Fibroblast of skin of right quadriceps (primary cell): ENCODE measurements at places on chromosomes 2 and 18.
A peak's percentile ranks its signal among the peaks of the same experiment; 100 is the strongest.

DNA sequence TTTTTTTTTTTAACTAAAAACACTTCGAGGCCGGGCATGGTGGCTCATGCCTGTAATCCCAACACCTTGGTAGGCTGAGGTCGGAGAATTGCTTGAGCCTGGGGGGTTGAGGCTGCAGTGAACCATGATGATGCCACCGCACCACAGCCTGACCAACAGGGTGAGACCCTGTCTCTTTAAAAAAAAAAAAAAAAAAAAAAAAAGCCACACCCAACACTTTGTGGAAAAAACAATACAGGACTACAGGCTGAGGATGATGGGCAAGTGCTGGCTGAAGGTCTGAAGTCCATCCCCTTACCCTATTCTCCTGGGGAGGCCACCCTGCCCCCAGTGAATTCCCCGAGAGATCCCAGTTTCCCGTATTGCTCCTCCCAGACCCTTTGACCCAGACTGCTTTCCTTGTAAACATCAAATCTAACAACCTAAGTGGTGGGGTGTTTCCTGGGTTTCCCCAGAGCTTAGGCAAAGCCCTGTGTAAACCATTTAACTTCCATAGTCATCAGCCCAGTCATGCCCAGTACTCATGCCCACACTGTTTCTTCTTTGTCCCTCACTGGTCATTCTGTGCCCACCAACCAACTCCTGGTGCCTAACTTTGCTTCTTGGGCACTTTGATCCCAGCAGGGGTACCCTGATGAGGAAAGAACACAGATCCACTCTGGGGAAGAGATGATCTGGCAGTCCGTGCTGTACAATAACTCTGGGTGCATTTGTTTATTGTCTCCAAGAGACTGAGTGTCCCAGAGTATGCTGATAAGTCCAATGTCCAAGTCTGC, 5.8 kb upstream of the TMEM37 start:
- DNase-seq, result no peak

DNA sequence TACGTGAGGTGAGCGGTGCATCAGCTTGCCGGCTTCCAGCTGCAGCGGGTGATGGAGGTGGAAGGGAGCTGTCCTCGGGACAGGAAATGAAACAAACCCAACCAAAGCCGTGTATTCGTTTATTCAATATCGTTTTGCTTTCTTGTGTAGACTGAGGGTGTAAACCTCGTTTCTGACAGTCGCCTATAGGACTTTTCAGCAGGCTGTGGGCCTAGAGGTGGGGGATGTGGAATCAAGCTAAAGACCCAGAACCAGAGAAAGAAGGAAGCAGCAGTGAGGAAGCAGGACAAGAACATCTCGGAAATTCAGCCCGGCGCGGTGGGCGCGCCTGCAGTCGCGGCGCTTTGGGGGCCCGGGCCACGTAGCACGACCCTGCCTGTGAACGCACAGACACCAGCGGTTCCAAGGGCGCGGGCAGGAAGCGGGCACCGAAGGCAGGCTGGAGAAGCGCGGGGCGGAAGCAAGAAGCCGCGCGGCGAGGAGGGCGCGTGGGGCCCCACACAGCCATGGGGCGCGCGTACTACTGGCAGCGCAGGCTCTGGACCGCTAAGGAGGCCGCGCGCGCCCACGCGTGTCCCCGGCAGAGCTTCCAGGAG, 755 bp upstream of the ATP9B start:
- DNase-seq, result no peak

DNA sequence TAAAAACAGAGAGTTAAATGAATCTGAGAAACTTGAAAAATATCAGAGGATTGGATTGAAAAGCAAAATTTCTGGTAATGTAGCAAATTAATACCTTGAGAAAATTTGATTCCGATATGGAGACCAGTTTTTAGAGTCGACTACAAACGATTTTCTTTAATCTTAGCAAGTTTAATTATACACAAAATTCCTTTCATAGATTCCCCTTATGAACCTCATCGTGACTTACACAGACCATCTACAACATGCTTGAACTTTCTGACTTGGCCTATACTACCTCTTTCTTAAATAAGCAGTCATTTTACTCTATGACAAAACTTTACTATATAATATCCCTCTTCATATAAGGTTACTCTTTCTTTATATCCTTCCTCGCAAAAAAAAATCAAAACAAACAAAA, 769.6 kb upstream of the CRIM1 start:
- no peak for DNase-seq

- DNase-seq, result peak; percentile 45
Measured at GRCh38 chr2:165825041-165825440, 31.0 kb upstream of the GALNT3 start.

DNA sequence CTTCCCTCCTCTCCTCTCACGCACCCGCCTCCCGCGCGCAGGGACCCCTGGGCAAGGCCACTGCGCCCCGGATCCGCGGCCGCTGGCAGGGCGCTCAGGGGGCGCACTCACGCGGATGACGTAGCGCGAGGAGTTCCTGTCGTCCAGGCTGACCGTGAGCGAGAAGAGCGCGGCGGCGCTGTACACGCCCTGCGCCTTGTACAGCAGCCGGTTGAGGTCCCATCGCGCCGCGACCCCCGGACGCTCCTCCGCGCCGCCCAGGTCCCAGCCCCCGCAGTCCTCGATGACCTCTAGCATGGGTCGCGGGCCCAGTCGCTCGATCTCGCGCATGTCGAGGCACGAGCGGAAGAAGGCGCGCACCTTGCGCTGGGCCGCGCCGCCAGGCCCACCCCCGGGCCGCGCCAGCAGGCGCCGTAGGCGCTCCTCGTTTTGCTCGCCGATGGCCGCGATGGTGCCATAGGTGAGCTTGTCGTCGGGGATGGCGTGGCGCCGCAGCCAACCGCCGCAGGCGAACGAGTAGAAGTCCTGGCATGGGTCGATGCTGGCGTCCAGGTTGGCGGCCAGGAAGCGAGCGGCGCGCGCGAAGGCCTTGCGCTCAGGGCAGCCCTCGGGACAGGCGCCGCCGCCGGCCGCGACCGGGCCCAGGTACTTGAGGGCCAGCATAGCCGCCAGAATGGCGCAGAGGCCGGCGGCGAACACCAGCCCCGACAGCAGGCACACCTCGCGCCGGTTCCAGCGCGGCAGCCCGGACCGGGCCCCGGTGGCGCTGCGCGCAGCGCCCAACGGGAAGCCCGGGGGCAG, 1.7 kb downstream of the ECEL1 start:
- DNase-seq, result no peak

DNA sequence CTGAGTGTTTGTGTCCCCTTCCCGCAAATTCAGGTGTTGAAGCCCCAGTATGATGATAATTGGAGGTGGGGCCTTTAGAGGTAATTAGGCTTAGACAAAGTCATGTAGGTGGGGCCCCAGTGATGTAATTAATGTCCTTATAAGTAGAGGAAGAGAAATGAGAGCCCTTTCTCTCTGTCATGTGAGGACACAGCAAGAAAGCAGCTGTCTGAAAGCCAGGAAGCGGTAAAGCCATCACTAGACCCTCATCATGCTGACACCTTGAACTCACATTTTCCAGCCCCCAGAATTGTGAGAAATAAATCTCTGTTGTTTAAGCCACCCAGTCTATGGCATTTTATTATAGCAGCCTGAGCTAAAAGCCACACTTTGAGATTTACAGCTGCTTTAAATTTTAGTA, 1580.0 kb downstream of the LRP1B start:
- no peak for DNase-seq

DNA sequence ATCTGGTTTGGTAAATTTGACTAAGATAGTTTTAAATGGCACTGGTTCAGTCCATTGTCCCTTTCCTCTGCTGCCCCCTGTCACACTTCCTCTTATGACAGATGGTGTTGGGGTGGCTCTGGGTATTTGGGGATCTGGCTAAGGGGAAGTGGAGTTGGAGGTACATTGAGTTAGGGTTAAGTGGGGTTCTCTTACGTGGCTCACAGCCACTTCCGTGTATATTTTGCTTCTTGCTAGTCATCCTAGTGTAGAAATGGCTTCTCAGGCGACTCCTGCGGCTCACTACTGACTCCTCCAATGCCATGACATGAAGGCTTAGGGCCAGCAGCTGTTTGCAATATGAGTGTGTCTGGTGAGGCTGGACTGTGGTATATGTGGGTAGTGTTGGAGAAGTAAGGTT, 187.0 kb downstream of the HAUS1 start:
- DNase-seq, result no peak

DNA sequence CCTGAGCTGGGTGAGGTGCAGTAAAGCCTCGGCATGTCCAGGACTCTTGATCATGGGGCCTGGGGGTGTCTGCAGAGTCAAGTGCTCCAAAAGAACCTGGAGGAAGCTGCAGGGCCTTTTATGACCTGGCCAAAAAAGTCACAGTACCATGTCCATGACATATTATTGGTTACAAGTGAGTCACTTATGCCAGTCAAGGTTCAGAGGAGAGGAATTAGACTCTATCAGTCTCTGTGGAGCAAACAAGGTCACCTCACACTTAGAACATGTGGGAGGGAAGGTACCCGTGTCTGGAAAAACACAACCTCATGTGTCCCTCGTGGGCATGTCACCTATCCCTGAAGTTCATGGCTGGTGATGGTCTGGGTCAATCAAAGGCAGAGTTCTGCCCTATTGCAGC, 465.7 kb downstream of the FBXO15 start:
- DNase-seq, result no peak

- peak; percentile 97 for DNase-seq
Measured at GRCh38 chr2:11583840-11584524, 50.1 kb downstream of the GREB1 start.

- no peak for DNase-seq
Measured at GRCh38 chr2:187379869-187380268, 68.2 kb downstream of the CALCRL start.

DNA sequence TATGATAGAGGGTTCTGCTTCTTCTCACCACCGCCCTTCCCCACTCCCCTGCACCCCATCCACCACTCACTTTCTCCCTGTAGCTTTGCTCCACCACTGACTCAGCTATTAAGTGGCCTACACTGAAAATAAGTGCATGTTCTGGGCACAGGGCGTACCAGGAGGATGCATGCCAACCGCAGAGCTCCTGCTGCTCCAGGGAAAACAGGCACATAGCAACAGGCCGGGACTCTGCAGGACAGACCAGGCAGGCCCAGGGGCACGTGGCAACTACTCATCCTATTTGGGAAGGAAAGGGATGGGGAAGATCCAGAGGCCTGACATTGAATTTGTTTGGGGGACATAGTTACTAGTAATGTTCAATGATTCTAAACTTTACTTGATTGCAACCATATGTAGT, 28.4 kb downstream of the ARL4C start:
- DNase-seq, result no peak

DNA sequence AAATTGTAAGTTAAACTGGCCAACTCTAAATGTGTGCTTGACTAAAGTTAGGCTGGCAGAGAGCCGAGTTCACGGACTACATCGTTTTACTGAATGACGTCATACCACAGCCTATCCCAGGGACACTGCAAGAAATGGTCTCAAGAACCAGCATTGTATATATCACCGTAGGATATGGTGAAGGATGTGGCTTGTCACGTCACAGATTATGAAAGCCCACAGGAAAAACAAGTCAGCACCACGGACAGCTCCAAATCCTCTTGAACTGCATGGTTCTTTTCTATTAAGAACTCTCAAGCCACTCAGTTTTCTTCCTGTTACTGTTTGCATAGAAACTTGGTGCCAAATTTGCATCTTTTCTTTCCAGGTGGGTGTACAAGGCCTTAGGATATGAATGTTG, 85.1 kb upstream of the ACAA2 start:
- DNase-seq, result peak; percentile 68

DNA sequence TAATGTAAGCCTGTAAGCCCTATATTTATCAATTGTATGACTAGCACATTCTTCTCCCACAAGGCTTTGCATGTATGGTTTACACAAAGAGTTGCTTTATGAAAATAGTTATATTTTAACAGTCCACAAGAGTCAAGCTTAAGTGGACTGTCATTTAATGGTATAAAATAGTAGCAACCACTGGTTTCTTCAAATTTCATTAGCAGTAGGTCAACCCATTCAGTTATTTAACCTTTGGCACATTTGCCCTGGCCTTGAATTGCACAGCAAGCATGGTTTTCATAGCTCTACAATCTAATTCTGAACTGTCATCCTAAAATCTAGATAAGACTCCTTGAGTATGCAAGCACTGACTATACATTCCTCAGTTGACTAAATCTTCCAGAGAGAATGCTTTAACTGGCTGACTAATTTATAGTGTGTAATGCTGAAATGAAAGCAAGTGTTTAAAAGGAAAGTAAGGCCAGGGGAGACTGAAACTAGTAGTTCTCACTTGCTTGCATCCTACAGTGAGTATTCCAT, 1.8 kb downstream of the DPP4 start:
- peak; percentile 64 for DNase-seq

- no peak for DNase-seq
Measured at GRCh38 chr2:96521219-96521618, 15.3 kb upstream of the ARID5A start.

DNA sequence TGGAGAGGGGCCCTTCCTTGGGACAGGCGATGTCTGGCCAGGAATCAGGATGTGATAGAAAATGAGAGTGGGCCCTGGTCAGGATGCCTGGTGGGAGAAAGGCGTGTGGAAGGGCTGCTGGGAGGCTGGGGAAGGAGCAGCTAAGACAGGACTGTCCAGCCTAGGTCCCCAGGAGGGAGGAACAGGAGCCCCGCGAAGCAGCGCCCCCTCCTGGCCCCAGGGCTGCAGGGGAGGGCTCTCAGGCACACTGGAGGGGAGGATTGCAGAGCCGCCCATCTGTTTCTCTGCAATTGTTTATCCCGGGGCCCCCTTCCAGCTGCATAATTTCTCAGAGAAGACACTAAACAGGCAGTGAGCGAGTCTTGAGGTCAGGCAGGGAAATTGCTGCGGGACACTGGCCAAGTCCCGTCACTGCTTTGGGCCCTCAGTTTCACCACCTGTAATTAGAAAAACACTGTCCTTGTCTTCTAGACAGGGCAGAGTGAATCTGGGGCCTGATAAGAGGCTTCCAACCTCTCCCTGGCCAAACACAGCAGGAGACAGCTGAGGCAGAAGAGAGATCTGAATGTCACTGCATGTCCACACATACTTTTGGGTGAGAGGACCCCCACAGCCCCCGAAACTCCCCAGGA, 3.9 kb upstream of the NPPC start:
- DNase-seq, result no peak

DNA sequence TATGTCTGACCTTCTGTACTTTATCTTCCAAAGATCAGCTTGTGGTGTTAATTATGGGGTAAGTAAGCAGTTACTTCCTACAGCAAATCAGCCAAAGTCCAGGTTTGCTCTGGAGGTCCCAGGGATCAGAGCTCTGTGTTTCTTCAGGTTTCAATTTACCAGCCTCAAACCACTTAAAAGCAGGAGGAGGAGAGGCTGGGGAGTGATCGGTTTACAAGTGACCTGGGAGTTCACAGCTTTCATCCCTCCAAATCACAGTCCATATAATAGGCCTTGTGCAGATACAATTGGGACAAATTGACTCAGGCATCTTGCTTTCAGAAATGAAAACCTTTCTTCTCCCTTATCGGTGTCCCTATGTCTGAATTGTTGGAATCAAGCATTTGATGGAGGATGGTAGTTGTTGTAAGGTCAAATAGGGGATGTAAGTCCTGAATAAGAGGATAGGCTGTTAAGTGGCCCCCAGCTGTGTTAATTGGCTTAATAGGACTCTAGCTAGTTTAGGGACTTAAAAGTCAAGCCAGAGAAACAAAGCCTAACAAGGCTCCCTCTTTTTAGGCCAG, 188.0 kb upstream of the NT5C1B start:
- DNase-seq, result no peak

- peak; percentile 6 for DNase-seq
Measured at GRCh38 chr18:77346208-77346810, 96.7 kb downstream of the GALR1 start.
